Chondrocyte (in vitro differentiated cells): ENCODE measurements at places on chromosomes 7 and 10. TPM values are rescaled to one million over a fixed set of nuclear protein-coding genes. Genes with fewer than 3 reads are reported as not detected.

DNA sequence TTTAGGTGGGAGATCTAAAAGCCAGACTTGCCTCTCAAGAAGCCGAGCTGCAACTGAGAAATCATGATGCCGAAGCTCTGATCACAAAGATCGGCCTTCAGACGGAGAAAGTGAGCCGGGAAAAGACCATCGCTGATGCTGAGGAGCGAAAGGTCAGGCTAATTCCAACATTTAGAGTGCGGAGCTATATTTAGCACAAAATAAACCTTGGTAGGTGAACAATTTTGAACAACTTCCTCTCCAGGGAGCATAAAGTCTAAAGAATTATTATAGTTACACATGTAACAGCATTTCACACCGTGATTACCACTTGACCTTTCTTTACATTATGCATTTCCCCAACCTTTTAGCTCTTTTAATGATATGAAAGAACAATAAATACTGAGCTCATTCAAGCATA is 166.7 kb downstream of the CDCA7L start:
- no peak for DNase-seq
- H3K4me1 ChIP-seq: no peaks in the 10 kb centered on the region
- peaks cover 7% of the 10 kb centered on the region for H3K27me3 ChIP-seq
- H3K4me3 ChIP-seq: no peak overlapping the region
- H3K36me3 ChIP-seq: no peaks in the 10 kb centered on the region

DNA sequence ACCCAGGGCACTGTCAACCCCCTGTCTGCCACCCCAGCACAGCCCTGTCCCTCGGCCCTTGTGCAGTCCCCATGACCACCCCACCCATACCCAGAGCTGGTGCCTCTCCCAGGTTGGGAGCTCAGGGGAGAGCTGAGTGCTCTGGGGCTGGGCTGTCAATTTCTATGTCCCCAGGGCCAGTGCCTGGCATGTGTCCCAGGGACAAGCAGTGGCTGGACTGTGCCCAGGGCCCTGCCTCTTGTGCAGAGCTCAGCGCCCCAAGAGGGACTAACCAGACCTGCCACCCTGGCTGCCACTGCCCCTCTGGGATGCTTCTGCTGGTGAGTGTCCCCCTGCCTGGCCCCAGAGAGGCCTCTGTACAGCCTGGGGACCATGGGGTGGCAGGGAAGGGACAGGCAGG is 29.0 kb upstream of the ZNF862 start:
- H3K36me3 ChIP-seq: no peaks in the 10 kb centered on the region
- no peak for DNase-seq
- H3K27me3 ChIP-seq: peaks cover 25% of the 10 kb centered on the region

- peaks cover 21% of the 10 kb centered on the region for H3K4me1 ChIP-seq
- H3K36me3 ChIP-seq: no peaks in the 10 kb centered on the region
- H3K27me3 ChIP-seq: no peaks in the 10 kb centered on the region
- H3K4me3 ChIP-seq: peak overlapping the region; percentile 74
- no peak for DNase-seq
- peak overlapping the region; percentile 34 for H3K27ac ChIP-seq
Measured at GRCh38 chr7:16754856-16755317, 1.3 kb downstream of the TSPAN13 start.

- H3K4me3 ChIP-seq: no peak overlapping the region
- no peaks in the 10 kb centered on the region for H3K36me3 ChIP-seq
- H3K27ac ChIP-seq: no peak overlapping the region
Measured at GRCh38 chr7:128899392-128899791, 11.1 kb downstream of the KCP start.

- no peak for DNase-seq
- H3K36me3 ChIP-seq: no peaks in the 10 kb centered on the region
- peaks cover 7% of the 10 kb centered on the region for H3K27me3 ChIP-seq
- H3K4me3 ChIP-seq: peak overlapping the region; percentile 68
Measured at GRCh38 chr7:28956608-28957063, 1.5 kb downstream of the TRIL start.

DNA sequence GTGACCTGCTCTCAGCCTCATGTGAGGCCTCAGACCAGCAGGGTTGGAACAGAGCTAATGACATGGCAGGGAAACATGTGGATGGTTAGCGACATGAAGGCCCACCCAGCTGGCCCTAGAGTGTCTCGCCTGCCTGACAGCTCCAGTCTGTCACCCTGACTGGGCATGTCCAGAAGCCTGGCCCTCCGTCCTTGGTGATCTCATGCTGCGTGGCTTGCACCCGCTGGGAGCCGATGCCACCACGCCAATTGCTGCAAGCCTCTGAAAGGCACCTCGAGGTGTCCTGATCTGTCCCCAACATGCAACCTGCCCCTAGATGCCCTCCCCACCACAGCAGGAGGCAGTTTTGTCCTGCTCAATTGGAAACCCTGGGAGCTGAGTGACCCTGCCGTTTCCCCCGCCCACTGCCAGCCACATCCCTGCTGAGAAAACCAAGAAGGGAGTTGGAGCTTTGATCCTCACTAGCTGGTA is 27.8 kb upstream of the RET start:
- peaks cover 24% of the 10 kb centered on the region for H3K27me3 ChIP-seq
- H3K36me3 ChIP-seq: no peaks in the 10 kb centered on the region
- H3K27ac ChIP-seq: no peak overlapping the region

DNA sequence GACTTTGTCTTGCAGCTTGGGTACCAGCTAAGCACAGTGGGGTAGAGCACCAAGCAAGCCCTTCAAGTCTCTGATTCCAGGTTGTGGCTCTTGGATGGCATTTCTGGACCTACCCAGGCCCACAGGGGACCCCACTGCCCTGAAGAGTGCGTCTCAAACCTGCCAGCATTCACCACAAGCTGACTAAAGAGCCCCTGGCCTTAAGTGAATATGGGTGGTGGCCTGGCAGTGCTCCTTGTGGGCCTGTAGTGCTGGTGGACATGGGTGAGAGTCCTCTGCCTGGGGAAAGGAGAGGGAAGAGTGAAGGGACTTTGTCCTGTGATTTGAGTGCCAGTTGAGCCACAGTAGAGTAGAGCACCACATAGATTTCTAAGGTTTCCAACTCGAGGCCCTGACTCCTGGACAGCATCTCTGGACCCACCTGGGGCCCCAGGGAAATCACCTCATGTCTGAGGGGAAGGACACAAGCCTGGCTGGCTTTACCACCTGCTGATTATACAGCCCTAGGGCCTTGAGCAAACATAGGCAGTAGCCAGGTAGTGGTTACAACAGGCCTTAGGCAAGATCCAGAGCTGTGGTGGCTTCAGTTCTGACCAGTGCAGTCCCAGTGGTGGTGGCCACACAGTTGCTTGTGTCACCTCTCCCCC is 23.7 kb downstream of the GSDME start:
- H3K27me3 ChIP-seq: no peaks in the 10 kb centered on the region

DNA sequence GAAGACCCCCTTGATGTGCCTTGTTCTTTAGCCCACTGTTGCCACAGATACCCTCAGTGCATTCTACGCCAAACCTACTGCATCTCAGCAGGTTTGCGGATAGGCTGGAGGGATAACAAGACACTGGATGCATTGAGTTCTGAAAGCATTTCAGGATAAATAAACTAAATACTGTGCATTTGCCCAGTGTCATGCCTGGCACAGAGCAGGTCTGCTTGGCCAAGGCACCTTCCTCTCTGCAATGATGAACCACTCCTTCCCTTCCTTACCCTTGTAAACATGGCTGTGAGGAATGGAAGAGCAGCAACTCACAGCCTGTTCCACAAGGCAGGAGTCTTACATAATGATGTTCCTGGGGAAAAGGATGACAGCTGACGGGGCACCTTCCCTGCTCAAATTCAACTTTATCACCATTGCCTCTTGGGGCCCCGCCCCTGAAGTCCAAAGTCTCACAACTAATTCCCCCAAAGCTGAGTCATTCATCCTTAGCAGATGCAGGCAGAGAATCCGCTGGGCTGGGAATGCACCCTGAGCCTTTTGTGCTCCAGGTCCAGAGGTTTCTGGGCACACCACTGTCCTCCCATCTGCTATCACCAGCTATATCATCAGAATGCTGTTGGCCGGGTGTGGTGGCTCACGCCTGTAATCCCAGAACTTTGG is 11.6 kb downstream of the DDX56 start:
- no peak overlapping the region for H3K27ac ChIP-seq
- peaks cover 19% of the 10 kb centered on the region for H3K36me3 ChIP-seq
- no peaks in the 10 kb centered on the region for H3K4me1 ChIP-seq
- no peak for DNase-seq
- no peak overlapping the region for H3K4me3 ChIP-seq

DNA sequence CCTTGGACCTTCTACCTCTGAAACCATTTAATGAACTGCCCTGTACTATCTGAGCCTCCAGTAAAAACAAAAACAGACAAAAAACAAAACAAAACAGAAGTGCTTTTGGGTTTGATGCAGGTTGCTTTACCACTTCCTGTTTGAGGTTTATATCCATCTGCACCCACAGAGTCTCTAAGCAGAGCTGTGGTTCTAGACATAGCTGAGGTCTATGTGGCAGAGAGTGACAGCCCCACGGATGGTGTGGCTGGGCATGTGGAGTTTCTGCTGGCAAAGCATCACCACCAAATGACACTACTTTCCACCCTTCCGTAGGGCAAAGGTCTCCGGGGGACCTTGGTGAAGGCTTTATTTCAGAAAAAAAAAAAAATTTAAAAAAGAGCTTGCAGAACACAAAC is 754.2 kb downstream of the GRID1 start:
- DNase-seq: no peak
- H3K27me3 ChIP-seq: no peaks in the 10 kb centered on the region
- peak overlapping the region; percentile 56 for H3K27ac ChIP-seq
- H3K36me3 ChIP-seq: no peaks in the 10 kb centered on the region

DNA sequence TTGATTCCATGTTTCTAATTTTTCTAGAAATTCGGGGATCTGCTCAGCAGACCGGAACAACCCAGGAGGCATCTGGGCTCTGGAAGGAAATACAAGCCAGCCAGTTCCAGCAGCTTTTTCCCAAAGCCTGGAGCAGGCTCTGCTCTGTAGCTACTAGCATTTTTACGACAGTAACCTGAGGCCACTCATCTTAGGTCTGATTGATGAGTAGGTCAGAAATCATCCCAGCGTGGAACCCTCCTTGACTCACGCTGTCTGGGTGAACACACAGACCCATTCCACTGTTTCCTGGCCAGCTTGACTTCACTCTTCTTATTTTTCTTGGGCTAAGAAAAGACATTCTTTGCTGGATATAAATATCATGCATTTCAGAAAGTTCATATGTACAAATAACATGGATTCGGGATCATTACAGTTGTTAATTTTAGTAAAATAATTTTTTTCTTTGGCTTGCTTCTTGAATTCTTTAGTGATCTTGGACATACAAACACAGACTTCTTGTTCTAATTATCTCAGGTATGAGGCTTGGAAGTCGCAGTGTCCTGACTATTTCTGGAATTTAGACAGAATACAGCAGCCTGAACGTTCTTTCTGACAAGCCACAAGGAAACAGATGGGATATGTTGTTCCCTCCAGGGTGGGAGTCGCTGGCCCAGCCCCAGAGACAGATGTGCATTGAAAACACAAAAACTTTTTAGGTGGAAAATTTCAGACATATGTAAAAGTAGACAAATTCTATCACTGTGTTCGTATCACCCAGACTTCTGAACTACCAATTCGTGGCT is 54.6 kb upstream of the PITRM1 start:
- DNase-seq: no peak
- H3K27ac ChIP-seq: peak overlapping the region; percentile 98
- no peaks in the 10 kb centered on the region for H3K4me1 ChIP-seq

STAG3 gene
- total RNA-seq: 0.57 to 1.2 TPM (median 0.64 TPM) in 3 replicates

GRM3 gene
- total RNA-seq: not detected in 3 replicates

A1CF gene
- total RNA-seq: not detected in 3 replicates

RAPGEF5 gene
- 0.53 to 2.2 TPM (median 1.9 TPM) in 3 replicates for total RNA-seq

AGR2 gene
- total RNA-seq: not detected in 3 replicates

KLF14 gene
- total RNA-seq: 0.10 TPM in 1 of 3 replicates, not detected in the others

IL15RA gene
- 0.56 to 0.65 TPM in 2 of 3 replicates, not detected in the other for total RNA-seq

DPP6 gene
- total RNA-seq: not detected in 3 replicates

ZNF467 gene
- total RNA-seq: 2.3 to 3.5 TPM (median 3.1 TPM) in 3 replicates

CPA2 gene
- not detected in 3 replicates for total RNA-seq

MTERF1 gene
- total RNA-seq: 7.7 to 11.7 TPM (median 8.0 TPM) in 3 replicates
